SW480 (cell line): ENCODE measurements at places on chromosomes 4 and X.

DNA sequence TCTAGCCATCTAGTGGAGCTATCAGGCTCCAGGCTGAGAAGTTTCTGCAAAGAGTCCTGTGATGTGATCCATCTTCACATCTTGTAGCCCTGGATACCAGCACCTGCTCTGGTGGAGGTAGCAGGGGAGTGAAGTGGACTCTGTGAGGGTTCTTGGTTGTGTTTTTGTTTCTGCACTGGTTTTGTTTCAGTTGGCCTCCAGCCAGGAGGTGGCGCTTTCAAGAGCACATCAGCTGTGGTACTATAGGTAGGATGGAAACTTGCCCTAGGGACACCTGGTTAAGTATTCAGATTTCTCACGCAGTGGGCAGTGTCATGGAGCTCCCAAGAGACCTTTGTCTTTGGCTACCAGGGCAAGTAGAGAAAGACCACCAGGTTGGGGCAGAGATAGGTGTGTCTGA, 257.5 kb upstream of the SLC7A11 start:
- no peak for DNase-seq

DNA sequence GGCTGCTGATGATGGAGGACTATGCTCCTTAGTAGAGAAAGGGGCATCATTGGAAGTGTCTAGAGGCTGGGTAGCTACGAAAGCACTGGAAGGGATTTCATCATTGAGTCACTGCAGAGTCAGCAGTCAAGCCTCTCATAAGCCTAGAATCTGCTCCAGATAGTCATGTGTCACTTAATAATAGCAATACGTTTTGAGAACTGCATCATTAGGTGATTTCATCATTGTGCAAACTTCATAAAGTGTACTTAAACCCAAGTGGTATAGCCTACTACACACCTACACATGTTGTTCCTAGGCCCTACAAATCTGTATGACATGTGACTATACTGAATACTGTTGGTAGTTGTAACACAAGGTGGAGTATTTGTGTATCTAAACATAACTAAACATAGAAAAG, 165.6 kb downstream of the PTTG2 start:
- no peak for DNase-seq

GRCh38 chrX:115589419-115589818, 28.4 kb downstream of the PLS3 start:
- no peak for DNase-seq

- DNase-seq = no peak
Observed at GRCh38 chr4:10130178-10130888, 13.7 kb upstream of the WDR1 start.

DNA sequence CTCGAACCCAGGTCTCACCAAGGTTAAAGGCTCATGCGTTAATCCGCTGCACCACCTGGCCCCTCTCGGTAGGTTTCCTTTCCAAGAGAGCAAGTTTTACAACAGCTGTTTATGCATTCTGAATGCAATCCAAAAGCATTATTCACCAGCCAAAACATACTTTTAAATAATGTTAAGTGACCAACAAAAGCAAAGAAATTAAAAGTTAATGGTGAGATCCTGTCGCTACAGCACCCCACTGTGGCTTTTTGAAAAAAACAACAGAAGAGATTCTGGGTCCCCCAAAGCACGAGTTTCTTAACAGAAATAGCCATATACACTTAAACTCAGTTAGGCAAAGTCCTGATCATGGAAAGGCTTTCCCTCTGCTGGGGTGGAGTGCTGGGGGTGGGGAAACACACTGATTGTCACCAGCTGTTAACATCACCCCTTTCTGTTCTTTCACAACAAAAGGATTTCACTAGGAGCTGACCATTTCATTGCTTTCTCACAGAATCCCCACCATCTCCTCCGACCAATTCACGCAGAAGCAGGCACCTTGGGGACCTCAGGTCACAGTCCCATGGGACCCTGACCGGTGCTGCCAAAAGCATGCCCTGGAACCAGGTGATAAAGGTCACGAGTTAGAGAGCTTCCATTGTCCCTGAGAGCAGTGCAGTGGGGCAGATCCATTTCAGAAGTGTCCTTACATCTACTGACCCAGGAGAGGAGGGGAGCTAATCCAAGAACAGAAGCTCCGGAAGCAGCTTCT, 51.2 kb downstream of the ZNF827 start:
- no peak for DNase-seq

DNA sequence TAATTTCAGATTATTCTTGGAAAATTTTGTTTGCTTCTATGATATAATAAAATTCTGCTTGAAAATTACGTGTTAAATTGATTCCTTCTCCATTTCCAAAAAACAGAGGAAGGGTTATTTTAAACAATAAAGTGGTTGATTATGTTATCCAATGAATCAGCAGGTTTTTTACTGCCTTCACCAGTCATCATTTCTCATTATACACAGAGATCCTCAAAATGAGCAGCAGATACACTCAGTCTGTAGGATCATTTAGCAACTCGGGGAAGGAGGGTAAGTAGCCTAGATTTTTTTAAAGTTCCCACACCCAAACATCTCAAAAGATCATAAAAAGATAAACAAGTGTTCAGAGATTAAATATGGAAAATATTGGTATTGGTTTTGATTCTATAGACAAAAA, 6.8 kb upstream of the TMEM144 start:
- no peak for DNase-seq
